Islet precursor cell (in vitro differentiated cells): ENCODE measurements at places on chromosomes 6 and 20.

- DNase-seq: no peak
Measured at GRCh38 chr20:61660559-61660958, 405.1 kb downstream of the TAF4 start.

DNA sequence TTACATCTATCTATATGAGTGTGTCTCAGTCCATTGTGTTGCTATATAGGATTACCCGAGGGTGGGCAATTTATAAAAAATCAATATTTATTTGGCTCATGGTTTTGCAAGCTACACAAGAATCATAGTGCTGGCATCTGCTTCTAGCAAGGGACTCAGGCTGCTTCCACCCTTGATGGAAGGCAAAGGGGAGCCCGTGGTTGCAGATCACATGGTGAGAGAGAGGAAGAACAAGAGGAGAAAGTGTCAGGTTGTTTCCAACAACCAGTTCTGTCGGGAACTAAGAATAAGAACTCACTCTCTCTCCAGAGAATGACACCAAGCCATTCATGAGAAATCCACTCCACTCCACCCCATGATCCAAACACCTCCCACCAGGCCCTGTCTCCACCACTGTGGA lies 48.2 kb upstream of the TENT5A start:
- DNase-seq: no peak

DNA sequence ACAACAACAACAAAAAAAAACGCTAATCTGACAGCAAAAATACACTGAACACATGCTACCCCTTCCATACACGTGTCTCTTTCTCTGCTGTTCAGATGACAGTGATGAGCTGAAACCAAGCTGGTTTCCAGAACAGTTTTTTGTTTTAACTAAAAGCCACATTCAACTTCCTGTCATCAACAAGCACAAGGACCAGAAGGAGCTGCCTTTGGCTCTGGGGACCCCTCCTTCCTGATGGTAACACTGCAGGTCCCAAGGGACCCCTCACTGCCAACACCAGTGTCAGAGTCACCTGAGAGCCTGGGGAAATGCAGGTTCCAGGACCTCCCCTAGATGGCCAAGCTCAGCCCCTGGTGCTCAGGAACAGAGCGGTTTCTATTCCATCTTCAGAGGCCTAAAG lies 6.0 kb downstream of the CST7 start:
- DNase-seq: no peak

GRCh38 chr6:20211941-20212391 lies 303 bp downstream of the MBOAT1 start:
- DNase-seq: peak; percentile 82

GRCh38 chr6:3841711-3842565 lies 7.2 kb upstream of the FAM50B start:
- peak; percentile 71 for DNase-seq

- DNase-seq: peak; percentile 90
Measured at GRCh38 chr6:41634657-41635056, 3.6 kb upstream of the MDFI start.

DNA sequence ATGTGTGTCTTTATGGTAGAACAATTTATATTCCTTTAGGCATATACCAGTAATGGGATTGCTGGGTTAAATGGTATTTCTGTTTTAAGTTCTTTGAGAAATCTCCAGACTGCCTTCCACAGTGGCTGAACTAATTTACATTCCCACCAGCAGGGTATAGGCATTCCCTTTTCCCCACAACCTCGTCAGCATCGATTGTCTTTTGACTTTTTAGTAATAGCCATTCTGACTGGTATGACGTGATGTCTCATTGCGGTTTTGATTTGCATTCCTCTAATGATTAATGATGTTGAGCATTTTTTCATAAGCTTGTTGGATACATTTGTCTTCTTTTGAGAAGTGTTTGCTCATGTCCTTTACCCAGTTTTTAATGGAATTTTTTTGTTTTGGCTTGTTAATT lies 5.3 kb upstream of the TASP1 start:
- no peak for DNase-seq

GRCh38 chr6:151018911-151019782 lies 153.6 kb downstream of the MTHFD1L start:
- peak; percentile 30 for DNase-seq

DNA sequence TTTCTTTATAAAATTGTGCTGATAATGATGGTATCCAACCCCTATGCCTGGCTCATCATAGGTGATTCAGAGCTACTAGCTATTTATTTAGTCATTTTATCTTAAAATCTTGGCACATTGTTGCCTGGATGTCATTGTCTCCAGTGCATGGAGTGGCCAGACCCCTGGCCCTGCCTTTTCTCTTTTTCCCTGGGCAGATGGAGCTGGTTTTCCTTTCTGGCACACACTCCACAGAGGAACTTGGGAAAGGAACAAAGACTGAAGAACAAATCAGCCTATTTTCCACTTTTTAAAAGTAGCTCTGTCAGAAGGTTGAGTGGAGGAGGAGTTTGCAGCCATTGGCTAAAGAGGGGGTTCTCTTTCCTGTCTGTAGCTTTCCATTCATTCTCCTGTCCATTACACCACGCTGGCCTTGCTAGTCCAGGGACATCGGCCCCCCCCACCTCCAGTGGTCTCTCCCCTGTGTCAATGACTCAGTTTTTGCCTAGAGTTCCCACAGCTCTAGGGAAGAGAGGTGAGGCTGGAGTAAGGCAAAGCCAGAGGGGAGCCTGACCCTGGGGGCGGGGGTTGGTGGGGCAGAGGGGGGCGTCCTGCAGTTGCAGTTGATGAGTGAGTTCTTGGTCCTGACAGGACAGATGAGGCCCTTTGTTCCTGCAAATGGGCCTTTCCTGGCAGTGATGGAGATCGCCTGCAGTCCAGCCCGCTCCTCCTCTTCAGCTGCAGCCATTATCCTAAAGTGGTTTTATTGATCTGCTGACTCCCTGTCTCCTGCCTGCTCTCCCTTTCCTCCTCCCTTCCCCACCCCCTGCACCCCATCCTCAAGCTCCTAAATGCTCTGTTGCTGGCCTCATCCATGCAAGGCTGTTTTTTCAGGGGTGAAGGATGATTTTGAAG lies 774.5 kb downstream of the DHX35 start:
- DNase-seq: no peak

- DNase-seq: no peak
Measured at GRCh38 chr6:135546680-135547418, 49.3 kb upstream of the AHI1 start.

DNA sequence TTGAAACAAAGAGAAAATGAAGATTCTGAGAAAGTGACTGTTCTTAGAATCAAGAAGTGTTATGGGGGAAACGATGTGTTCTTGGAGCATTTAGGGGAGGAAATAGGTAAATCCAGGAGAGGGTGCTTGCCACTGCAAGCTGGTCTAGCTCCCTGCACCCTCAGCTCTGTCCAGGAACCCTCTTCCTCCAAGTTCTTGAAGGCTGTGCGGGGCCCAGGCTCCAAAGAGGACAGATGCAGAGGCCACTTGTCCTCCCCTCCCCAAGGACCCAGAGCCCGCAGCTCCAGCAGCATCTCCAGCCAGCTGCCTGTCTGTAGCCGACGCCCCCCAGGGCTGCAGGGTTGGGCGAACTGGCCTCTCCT lies 87.9 kb downstream of the CDC5L start:
- no peak for DNase-seq

DNA sequence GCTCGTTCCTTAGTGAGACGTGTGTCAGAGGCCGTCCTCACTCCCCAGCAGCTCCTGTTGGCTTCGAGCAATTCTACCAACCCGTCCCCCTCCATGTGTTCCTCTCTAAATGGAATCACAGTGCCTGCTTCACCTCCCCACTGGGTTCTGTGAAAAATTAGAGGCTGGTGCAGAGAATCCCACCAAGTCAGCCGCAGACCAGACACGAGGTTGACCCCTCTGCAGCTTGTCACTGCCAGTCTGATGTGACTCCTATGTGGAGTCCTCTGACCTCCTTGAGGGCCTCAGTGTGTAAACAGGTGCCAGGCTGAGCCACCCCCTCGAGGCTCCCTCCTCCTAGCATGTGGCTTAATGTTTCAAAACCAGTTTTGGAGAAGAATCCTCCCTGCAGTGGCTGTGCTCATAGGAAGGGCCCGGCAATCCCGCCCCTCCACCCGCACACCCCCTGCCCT lies 12.6 kb upstream of the IRF4 start:
- peak; percentile 54 for DNase-seq
